ENCODE measurements at places on chromosomes 6 and 20.

- DNase-seq, result no peak
Observed at GRCh38 chr6:136411025-136411325, 121.3 kb upstream of the BCLAF1 start.

DNA sequence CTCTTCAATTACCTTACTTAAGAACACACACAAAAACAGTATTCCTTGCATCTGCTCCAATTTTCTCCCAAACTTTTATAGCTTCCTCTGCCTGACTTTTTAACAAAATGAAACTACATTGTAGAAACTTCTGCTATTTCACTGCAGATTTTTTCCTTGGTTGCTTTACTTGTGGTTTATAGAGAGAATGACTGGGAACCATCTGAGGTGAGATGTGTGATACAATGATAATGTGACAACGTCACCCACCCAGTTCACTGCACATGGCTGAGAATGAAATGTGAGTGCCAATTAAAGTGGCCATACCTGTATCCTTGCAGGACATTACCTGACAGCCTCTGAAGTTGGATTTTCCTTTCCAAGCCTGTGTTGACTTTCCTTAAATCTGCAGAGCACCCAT is 258.4 kb downstream of the CD83 start:
- DNase-seq, result no peak

- no peak for DNase-seq
Observed at GRCh38 chr6:127517693-127518092, 1.4 kb downstream of the MTCL3 start.

- DNase-seq, result peak; percentile 2
Observed at GRCh38 chr6:72272958-72273357, 348.9 kb upstream of the KCNQ5 start.

- no peak for DNase-seq
Observed at GRCh38 chr20:36493051-36493800, 48.1 kb upstream of the MYL9 start.

- no peak for DNase-seq
Observed at GRCh38 chr6:2205396-2205795, 40.0 kb downstream of the GMDS start.

GRCh38 chr20:12012241-12013222 is 94.8 kb downstream of the BTBD3 start:
- no peak for DNase-seq

DNA sequence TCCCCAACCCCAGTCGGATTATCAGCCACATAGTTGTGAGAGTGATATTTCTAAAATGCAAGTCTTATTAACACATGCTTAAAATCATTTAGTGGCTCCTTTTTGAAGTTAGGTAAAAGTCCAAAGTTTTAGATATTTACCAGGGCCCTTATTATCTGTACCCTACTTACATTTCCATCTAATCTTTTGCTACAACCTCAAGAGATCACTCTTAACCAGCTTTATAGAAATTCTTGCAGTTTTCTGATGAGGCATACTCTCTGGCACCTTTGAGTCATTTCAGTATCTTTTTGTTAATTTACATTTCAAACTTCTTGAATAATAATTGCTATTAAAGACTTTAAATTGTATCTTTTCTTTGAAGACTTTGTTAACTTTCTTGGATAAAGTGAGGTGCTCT is 453.3 kb downstream of the RFPL4B start:
- DNase-seq, result no peak

DNA sequence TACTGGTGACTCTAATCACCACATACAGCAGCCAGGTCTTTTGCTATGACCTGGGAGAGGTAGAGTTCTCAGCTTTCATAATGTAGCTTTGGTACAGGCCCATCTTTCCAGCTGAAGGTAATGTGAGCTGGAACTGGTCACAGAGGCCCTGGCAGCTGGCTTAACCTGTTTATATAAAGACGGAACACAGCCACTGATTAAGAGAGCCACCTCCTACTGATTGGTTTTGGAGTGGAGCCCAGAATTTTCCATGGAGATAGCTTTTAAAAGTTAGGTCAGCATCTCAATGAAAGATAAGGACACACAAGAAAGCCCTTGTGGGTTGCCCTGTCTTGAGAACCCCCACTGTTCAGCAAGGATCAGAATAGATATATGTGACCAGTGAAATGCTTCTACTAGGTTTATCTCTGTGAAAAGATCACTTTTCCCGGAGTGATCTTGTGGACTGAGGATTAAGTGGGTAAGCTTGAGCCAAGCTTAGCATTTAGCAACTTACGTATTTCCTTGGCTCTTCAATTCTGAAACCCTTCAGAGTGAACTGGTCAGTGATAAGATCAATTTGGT is 213.7 kb upstream of the CITED2 start:
- peak; percentile 76 for DNase-seq

- no peak for DNase-seq
Observed at GRCh38 chr6:161921602-161922395, 647.9 kb upstream of the AGPAT4 start.

- DNase-seq, result no peak
Observed at GRCh38 chr6:159035891-159036290, 8.9 kb downstream of the TAGAP start.

GRCh38 chr6:13303668-13304017 is 24.7 kb downstream of the TBC1D7 start:
- peak; percentile 88 for DNase-seq

DNA sequence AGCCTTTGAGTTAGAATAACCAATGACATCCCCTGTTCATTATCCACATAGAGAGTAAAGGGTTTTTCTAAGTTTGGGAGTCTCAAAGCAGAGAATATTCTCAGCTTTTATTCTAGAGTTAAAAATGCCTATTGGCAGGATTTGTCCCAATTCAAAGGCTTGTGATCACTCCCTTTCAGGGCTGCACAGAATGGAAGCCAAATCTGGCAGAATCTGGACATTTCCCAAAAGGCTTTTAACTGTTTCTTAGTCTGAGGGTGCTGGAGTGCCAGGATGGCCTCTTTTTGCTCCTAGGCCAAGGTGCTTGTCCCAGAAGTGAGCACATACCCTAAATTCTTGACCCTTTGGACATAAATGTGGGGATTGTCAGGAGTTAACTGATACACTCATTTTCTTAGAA is 556.6 kb downstream of the DOK5 start:
- DNase-seq, result no peak

DNA sequence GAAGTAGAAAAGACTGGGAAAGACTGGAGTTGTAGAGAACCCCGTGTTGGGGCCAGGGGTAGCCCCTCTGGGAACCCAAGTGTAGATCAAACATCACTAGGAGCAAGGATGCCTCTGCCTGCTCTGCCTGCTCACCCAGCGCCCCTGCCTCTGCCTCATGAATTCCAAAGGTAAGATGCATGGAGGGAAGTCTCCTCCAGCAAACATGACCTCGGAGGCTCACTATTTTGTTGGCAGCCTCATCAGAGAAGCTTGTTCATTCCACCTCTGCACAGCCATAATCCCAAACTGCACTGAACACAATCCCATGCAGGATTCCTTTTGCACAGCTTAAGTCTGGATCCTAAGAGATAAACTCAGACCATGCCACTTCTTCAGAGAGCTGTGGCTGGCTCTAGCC is 4.9 kb downstream of the FRS3 start:
- no peak for DNase-seq

DNA sequence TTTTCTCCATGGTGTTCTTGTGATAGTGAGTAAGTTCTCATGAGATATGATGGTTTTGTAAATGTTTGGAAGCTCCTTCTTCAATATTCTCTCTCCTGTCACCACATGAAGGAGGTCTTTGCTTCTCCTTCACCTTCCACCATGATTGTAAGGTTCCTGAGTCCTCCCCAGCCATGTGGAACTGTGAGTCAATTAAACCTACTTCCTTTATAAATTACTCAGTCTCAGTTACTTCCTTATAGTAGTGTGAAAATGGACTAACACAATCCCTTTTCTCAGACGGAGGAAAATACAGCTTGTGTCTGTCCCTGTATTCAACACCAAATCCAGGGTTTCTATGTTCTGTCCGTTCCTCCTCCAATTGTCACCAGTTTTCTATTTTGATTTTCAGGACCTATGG is 181.0 kb downstream of the ALDH8A1 start:
- DNase-seq, result no peak

- peak; percentile 28 for DNase-seq
Observed at GRCh38 chr6:91566467-91566866, 979.6 kb upstream of the MAP3K7 start.

DNA sequence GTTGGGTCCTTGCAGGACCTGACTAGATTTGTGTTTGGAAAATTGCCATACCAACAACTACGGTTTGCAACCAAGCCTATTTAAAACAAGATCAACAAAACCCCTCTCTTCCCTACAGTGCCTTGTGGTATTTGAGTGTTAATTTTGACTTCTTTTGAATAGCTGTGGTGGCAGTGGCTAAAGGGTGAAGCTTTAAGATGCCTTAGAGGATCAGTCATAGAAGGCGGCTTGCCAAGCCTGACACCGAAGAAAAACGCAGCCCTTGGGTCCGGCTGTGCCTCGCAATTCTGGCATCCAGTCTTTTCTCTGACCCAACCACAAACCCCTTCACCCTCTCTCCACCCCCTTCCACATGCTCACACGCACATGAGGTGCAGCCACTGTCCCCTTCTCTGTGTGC is 32.6 kb downstream of the BMP6 start:
- DNase-seq, result peak; percentile 86

DNA sequence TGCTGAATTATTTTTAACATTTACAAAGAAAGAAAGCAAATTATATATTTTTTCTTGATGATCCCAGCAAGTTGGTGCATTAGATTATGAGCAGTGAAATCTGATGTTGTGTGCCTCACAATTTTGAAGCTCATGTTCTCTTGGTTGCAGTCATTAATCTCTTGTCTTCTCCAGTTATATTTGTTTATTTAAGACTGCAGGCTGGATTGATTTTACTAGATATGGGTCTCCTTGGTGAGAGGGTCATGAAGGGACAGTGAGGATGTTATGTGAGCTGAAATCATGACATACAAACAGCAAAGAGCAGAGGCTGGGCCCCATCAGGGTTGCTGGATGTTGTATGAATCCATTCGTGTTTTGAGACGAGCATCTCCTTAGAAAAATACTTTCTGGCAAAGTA is 64.2 kb upstream of the AKIRIN2 start:
- DNase-seq, result no peak

DNA sequence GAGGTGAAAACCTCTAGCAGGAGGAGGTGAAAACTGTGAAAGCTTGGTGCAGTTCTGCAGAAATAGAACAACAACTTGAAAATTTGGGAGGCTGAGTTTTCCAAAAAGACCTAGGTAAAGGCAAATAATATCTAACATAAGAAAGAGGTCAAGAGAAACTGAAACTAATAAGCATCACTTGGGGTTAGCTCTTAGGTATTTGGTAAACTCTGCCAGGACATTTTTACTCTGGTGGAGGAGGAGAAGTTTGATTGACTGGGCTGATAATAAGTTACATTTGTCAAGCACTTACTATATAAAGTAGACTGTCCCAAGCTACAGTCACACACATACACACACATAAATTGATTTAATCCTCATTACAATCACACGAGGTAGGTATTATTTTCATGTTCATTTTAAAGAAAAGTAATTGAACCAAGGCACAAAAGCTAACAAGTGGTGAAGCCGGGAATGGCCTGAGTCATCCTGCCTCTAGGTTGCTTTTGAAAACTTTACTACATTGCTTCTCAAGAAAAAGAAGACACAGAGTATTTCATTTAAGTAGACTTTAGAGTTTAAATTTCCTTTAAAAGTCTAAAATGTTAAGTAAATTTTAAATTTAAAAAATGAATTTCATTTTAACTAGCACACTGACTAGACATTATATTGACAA is 275.5 kb downstream of the PTPRK start:
- DNase-seq, result no peak

GRCh38 chr6:91464201-91464600 is 877.3 kb upstream of the MAP3K7 start:
- DNase-seq, result no peak

DNA sequence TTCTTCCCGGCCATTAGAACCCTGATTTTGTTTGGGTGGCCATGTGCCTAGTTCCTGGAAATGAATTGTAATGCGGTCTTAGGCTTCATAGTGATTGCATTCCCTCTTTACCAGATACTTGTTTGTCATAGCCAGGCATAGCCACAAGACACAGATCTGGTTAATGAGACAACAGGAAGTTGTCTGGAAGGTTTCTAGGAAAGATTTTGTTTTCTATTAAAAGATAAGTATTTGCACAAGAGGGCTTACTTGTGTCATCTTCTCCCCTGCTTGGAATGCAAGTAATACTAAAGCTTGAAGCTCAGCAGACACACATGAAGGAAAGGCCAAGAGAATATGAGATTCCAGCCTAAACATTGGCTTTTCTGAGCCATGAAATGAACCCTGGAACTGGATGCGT is 12.9 kb downstream of the FARS2 start:
- no peak for DNase-seq

- DNase-seq, result no peak
Observed at GRCh38 chr20:1449370-1449769, 17.3 kb downstream of the NSFL1C start.

- DNase-seq, result no peak
Observed at GRCh38 chr20:6700563-6701329, 66.7 kb upstream of the BMP2 start.

- no peak for DNase-seq
Observed at GRCh38 chr6:39933669-39934130, 562 bp downstream of the MOCS1 start.

GRCh38 chr6:142189057-142189456 is 42.0 kb downstream of the VTA1 start:
- DNase-seq, result no peak

DNA sequence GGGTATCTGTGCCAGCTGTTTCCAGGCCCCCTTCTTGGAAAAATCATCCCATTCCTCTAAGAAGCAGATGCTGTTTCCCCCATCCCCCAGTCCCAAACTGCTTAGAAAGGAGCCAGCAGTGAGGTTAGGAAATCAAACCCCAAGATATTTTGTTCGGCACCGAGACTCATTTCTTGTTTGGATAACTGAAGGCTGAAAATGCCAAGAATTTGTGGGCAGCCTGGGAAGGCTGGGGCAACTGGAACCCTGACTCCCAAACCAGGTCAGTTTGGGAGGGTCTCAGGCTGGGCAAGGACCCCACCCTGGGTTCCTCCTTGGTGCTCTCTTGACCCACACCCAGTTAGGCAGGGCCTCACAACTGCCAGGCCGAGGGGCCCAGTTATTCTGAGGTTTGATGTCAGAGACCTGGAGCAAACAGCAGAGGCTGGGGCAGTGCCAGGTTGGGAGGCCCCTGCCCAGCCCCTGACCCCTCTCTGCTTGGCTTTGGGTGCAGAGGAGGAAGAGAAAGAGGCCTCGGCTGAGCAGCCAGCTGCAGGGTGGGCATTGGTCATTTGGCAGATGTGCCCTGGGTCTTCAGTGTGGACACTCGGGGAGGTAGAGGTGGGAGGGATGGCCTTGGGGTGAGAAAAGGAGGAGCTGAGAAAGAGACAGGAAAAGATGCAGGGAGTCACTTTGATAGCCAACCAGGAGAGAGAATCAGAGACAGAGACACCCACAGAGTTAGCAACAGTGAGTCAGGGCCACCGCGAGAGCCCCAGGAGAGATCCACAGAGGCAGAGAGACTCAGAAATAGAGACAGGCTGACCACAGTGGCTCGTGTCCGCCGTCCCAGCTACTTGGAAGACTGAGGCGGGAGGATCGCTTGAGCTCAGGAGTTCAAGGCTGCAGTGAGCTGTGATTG is 5.0 kb downstream of the ANGPT4 start:
- DNase-seq, result no peak

- DNase-seq, result no peak
Observed at GRCh38 chr6:36893976-36894932, 8.5 kb downstream of the C6orf89 start.
